ENCODE measurements at places on chromosomes 11 and 22. TPM values are rescaled to one million over a fixed set of nuclear protein-coding genes. Genes with fewer than 3 reads are reported as not detected.

Gene ANO5
- total RNA-seq: 6.8 TPM

DNA sequence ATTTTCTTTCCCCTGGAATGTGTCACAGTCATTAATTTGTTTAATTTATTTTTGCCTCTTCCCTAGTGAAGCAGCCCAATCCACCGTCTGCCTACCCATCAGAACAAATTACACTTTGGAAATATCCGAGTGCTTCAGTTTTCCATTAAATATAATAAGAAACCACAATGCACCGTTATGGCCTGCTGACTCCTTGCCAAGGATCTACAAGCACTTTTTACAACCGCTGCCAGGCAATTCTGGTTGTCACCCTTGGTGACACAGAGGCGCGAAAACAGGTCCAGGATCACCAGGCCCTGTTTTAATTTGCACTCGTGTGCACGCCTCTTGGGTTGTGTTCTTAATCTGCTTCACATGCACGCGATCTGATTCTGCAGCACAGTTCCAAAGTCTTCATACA, 43.9 kb downstream of the KIRREL3 start:
- DNase-seq: no peak

DNA sequence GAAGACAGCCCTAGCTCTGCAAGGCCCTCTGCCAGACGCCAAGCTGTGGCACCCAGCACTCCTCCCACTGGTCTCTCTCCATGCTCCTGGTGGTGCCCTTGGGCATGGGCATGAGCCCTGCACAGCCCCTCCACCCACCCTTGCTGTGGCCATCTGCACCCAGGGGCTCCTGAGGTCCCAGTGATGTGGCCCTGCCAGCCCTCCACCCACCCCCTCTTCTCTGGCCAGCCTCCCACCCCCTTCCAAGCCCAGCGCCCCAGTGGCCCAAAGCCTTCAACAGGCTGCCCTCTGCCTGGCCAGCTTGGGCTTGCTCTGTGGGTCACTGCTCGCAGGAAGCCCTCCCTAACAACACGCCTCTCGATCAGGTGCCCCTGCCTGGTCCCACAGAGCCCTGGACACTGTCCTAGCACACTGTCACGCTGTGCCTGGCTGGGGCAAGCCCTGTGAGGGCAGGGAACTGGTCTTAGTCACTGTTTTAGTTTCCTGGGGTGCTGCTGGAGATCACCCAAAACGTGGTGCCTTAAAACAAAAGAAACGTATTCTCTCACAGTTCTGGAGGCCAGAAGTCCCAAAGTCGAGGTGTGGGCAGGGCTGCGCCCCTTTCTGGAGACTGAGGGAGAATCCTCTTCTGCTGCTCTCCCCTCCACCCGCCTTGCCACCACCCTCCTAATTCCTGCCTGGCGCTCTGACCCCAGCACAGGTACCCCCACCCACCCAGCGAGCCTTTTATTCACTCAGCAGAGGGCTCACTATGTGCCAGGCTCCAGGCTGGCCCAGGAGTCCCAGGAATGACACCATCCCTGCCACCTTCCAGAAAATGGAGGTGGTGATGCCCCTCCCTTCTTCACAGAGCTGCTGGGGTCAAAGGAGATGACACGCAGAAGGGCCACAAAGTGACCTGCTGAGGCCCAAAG, 14.7 kb downstream of the SULT4A1 start:
- DNase-seq: no peak

Gene LRRC10B
- total RNA-seq: 1.3 TPM

DNA sequence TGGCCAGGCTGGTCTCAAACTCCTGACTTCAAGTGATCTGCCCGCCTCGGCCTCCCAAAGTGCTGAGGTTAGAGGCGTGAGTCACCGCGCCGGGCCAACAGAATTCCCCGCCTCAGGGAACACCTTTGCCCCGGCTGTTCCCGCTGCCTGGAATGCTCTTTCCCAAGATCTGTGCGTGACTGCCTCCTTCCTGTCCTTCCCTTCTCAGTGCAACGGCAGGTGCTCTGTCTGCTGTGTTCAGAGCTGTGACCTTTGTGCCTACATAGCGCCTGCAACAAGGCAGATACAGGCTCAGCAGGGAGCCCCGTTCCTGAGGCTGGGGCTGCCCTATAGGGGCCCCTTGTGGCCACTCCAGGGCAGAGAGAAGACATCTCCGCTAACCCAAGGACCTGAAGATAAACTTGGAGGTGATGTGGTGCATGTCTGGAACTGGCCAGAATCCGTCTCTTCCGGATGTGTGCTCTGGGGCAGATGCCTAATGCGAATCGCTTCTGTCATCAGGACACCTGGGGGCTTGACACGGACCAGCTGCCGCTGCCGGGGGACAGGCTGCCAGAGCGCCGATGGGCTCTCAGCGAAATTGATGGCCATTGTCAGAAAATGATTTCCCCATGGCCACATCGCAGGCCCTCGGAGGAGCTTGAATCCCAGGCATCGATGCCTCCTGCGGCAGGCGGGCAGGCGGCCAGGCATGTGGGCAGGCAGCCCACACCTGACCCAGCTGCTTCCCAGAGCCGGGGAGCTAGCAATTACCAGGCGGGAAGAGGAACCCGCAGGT, 43.5 kb upstream of the TCF20 start:
- DNase-seq: peak; percentile 79

Gene SHISAL1
- total RNA-seq: 1.0 TPM

Data from stomach (tissue), 19 donors.